Foreskin keratinocyte (primary cell): ENCODE measurements at places on chromosomes 6 and 20.

DNA sequence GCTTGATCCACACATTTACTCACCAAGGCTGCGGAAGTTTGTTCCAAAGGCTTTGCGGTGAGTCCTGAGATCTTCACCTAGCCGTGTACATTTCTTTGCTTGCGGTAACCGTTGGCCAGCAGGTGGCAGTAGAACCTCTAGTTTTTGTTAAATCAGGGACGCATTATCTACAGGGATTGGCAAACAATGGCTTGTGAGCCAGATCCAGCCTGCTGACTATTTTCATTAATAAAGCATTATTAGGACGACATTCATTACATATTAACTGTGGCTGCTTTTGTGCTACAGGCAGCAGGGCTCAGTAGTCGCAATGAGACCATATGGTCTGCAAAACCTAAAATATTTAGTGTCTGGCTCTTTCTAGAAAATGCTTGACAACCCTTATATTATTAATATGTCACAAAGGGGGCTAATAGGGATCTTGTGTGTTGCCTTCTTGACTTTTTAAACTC, 174.1 kb downstream of the DOK5 start:
- DNase-seq, result peak; percentile 72

- no peak for DNase-seq
These were observed 305.4 kb downstream of the FARS2 start for GRCh38 chr6:5566718-5567117.

- no peak for DNase-seq
These were observed 87.8 kb downstream of the CDH26 start for GRCh38 chr20:60046011-60046413.

- DNase-seq, result no peak
These were observed 150.0 kb upstream of the CST7 start for GRCh38 chr20:24798930-24799705.

- no peak for DNase-seq
These were observed 5.5 kb upstream of the NEDD9 start for GRCh38 chr6:11237956-11238355.

DNA sequence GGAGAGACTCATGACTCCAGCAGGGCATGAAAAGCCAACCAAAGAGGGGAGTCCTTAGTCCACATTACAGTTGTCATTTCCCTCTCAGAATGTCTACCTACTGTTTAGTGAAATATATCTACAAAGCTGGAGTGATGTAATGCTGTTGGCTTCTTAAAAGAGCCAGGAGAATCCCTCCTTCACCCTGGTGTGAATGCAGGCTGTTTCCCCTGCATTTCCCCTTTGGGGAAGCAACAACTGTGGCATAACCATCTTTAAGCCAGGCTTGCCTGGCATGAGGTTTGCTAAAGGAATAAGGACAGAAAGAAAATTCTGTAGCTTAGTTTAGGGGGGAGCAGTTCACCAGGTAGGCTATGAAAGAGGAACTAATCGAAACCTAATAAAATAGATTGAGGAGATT, 129.5 kb downstream of the CRYBG1 start:
- DNase-seq, result no peak

DNA sequence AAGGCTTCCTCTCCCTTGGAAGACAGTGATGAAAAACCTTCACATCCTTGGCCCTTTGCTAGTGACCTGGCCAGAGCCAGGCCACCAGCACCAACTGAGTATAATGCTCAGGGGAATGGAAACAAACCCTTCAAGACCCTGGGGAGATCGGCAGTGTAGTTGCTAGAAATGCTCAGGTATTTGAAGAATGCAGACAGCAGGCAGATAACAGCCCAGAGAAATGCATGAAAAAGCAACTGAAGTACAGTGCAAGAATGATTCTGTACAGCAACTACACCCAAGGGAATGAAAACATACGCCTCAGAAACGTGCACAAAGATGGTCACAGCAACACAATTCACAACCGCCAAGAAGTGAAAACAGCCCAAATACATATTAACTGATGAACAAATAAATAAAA, 41.1 kb downstream of the PPP1R3G start:
- DNase-seq, result no peak

GRCh38 chr6:134911547-134911946, 38.4 kb downstream of the ALDH8A1 start:
- peak; percentile 93 for DNase-seq

DNA sequence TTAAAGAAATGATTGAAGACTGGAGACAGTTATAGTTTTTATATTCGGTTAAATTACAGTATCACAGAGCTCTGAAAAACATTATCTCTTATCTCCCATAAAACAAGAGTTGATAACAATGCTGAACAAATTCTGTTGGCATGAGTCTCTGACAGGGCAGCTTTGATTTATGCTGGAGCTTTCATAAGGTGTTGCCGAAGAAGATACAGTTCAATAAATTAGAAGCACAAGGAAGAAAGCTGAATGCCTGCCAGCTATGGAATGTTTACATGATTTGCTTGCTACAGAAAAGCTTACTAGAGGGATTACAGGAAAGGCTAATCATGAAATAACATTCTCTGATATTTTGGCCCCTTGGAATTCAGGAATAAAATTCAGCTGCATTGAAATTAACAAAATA, 431.9 kb upstream of the GJE1 start:
- DNase-seq, result peak; percentile 11

DNA sequence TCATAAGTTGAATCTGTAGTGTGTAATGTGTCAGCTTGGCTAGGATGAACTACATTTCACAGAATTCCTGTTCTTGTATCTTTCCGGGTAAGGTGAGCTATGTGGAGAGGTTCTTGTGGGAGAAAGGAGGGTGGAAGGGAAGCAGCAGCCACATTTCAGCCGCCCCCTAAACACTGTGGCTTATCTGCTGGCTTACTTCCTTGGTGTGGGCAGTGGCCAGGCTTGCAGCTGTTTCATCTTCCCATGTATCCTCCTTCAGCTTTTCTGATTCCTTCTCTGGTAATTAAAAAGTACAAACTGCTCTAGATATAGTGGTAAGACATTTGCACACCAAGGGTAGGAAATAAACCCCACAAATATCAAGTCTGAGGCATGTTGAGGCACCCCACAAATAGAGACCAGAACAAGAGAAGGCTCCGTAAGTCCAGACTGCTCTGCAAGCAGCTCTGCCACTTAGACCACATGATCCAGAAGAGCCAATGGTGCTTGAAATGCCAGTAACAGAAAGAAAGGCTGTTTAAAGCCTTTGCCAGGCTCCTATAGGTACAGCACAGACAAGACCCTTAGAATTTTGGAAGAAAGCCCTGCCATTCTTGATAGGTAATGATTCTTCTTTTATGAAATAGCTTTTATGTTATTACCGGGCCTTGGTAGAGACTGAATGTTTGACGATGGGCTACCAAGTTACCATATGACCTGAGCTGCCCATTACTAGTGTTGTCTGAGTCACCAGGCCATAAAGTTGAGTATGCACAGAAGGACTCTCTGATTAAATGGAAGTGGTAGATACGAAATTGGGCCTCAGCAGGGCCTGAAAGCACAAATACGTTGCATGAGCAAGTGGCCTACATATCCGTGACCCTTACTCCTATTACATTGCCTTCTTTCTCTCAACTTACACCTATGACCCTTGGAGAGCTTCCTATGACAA, 215.0 kb upstream of the SGK1 start:
- DNase-seq, result no peak

- DNase-seq, result no peak
These were observed 147.2 kb downstream of the SYCP2 start for GRCh38 chr20:59785986-59786795.

DNA sequence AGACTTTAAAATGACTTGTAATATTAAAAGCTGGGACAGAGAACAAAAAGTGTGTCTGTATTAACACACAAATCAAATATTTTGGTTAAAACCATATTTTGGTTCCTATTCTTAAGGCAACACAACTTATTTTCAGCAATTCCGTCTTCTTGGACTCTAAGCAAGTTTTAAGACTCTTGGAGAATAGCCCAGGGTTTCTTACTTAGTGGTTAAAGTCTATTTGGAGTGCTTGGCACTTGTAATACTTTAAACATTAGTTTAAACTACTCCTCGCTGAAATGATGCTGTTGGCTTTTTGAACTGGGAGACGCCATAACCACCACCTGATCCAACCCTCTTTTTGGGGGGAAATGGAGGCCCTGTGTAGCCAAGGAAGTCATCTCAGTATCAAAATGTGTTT, 109.7 kb upstream of the GMDS start:
- no peak for DNase-seq

DNA sequence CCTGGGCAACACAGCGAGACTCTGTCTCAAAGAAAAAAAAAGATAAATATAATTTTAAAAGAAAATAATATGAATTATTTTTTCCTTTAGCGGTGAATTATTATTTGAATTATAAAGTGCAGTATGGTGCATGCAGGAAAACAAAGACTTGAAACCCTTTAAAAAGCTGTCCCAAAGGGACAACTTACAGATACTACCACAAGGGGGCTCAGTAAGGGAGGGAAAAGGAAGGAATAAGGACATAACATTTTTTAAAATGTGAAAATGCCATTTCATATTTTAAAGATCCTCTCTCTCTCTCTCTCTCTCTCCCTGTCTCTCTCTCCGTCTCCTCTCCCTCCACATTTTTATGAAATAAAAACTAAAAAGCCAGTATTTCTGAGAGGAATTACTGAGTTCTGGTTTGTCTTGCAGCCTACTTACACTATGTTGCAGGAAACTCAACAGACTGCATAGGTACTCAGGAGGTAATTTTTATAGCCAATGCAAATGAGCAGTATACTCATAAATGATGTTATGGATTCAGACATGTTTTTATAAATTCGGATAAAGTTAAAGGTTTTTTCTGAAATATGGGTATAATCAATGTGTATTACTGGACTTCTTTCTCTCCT, 455.0 kb upstream of the GJE1 start:
- no peak for DNase-seq

DNA sequence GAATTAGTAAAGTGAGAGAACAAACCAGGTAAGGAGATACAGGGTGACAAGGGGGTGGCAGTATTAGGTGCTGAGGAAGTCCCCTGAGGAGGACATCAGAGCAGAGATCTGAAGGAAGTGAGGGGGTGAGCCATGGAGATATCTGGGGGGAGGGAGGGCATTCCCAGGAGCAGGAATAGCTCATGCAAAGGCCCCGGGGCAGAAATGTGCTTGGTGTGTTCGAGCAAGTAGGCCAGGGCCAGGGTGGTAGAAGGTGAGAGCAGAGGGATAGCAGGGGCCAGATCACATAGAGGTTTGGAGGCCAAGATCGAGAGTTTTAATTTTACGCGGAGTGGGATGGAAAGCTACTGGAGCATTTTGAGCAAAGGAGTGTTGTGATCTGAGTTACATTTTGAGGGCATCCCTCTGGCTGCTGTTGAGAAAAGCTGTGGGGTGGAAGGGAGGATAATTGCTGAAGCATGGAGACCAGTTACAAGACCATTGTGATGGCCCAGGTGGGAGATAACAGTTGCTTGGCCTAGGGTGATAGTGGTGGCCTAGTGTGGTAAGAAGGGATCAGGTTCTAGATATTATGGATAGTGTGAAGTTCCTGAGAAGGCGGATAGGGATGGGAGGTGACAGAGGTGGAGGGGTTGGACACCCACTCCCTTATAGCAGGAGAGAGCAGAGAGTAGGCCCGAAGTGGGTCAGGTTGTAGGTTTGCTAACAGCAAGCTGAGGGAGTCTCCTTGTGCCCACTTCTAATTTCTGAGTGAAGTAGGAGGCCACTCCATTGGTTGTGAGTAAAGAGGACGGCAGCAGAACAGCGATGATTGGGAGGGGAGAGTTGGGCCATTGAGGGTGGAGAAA, 10.2 kb downstream of the ARFGEF2 start:
- DNase-seq, result no peak

DNA sequence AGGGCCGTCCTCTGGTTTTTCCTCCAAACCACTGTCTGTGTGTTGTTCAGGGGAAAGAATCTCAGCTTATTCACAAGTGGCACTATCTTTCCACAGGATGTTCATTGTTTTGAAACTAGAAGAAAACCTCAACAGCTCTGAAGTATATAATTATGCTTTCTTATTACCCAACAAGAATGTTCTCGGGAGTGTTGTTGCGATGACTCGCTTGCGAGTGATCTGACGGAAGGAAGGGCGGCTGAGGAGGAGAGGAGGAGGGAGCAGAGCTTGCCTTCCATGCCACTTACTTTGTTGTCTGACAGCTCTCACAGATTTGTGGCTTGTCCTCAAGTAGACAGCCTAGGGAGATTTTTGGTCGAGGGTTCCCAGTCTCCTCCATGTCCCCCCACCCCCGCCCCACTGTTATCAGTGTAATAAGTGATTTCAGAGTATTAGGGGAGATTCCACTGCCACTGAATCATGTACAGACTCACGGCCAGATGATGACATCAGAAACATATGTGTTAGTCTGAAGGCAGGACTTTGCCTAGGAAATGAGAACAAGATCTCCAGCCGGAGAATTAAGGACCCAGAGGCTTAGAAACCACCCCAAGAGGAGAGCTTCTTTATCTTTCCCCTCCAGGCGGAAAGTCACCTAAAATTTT, 80.7 kb upstream of the CCN6 start:
- DNase-seq, result peak; percentile 95

DNA sequence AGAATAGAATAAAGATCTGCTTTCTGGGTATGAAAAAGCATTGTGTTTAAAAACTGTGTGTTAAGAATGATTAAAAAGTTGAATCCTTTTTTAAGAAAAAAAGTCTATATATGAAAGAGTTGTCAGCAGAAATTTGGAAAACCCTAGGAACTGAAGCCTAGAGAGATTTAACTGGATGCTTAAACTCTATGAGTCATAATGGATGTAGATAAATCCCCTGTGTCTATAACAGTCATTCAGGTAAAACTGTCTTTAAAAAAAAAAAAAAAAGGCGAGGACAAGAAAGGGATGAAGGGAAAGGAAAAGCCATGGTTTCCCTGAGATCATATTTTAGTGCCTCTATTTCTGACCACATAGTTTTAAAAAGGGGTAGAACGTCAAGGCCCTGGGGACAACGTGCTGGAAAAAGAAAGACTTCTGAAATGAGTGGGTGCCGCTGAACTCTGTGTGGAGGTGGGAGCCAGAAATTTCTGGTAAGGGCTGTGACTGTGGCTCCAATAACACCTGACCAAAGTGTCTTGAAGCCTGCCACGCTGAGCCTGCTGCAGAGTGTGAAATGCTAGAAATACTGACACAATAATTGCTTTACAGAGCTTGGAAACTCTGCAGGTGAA, 302.6 kb upstream of the ARID1B start:
- DNase-seq, result no peak

GRCh38 chr6:9766240-9766915, 648.5 kb downstream of the TFAP2A start:
- DNase-seq, result peak; percentile 86

DNA sequence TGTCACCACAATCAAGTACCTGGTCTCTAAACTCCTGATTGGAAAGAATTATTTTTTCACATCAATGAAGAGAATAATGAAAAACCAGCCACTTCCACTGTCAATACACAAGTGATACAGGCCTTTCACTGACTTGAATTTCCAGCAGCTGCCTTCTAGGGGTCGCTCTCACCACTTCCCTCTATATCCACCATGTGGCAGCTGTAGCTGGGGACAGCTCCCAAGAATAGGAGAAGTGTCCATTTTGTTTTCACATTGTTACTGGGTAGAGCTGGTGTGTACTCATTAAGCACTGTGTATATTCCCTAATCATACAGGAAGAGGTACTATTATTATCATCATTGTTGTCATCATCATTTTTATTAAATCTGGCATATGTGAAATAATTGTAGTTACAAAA, 438.4 kb upstream of the SPTLC3 start:
- peak; percentile 30 for DNase-seq

- DNase-seq, result no peak
These were observed 46.8 kb upstream of the UNC93A start for GRCh38 chr6:167244064-167244960.
